Activated naive CD8-positive, alpha-beta T cell treated with anti-CD3 and anti-CD28 coated beads, Interleukin-2, amount 50 U/mL, for 24 hours (primary cell): ENCODE measurements at places on chromosomes 3 and 15.

- no peak overlapping the region for H3K27ac ChIP-seq
- H3K27me3 ChIP-seq, result no peaks in the 10 kb centered on the region
- peaks cover 18% of the 10 kb centered on the region for H3K4me1 ChIP-seq
Measured at GRCh38 chr15:57297163-57297593, 79.1 kb upstream of the CGNL1 start.

DNA sequence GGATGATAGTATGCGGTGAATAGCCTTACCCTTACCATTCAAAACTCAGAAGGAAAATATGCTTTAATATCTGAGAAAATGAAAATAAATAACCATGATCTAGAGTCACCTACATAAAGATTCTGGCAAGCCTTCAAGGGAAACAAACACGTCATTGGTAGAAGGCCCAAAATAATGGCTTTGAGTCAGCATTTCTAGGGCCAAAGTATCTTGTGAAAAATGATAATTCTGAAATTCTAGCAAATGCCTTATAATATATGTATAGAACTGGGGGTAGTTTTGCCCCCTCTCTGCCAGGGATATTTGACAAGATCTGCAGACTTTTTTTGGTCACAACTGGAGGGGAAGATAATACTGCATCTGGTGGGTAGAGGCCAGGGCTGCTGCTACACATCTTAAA, 15.4 kb downstream of the PLSCR1 start:
- H3K36me3 ChIP-seq, result peaks cover 35% of the 10 kb centered on the region
- DNase-seq, result no peak
- H3K4me3 ChIP-seq, result no peak overlapping the region

- H3K27ac ChIP-seq, result no peak overlapping the region
- no peak overlapping the region for H3K4me3 ChIP-seq
- no peaks in the 10 kb centered on the region for H3K36me3 ChIP-seq
- H3K27me3 ChIP-seq, result no peaks in the 10 kb centered on the region
- no peak for DNase-seq
- peaks cover 1% of the 10 kb centered on the region for H3K4me1 ChIP-seq
Measured at GRCh38 chr3:141764465-141764864, 1.3 kb downstream of the GRK7 start.

DNA sequence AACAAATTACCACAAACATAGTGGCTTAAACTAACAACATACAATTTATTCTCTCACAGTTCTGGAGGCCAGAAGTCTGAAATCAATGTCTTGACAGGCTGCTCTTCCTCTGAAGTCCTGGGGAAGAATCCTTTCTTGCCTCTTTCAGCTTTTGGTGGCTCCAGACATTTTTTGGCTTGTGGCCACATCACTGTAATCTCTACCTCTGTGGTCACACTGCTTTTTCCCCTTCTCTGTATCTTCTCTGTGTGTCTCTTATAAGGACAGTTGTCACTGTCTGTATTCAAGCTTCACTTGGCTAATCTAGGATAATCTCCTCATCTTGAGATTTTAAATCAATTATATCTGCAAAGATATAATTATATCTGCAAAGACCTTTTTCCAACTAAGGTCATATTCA, 80.3 kb upstream of the ABHD2 start:
- peaks cover 9% of the 10 kb centered on the region for H3K27me3 ChIP-seq
- no peak overlapping the region for H3K27ac ChIP-seq
- no peaks in the 10 kb centered on the region for H3K4me1 ChIP-seq
- H3K4me3 ChIP-seq, result no peak overlapping the region
- no peaks in the 10 kb centered on the region for H3K36me3 ChIP-seq

DNA sequence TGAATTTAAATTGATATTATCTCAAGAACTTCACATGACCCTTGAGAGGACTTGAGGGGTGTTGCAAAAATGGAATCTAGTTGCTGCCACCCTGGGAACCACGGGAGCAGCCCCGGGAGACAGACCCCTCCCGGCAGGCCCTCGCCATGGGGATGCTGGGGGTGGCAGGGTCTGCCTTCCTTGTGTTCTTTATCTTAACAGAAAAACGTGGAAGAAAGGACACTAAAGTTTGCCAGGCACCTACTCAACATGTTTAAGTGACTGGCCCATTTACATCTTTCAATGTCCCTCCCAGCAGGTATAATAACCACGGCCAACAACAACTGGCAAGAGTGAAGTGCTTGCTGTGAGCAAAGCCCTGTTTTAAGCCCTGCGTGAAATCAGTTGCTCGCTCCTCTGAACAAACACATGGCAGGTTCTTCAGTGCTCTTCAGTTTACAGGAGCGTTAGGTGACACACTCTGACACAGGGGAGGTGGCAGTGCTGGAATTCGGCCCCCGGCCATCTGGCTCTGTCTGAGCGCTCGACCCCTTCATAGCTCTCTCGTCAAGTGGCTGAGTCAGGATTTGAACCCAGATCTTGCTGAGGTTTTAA, 112.5 kb downstream of the ASB7 start:
- DNase-seq, result no peak
- H3K36me3 ChIP-seq, result no peaks in the 10 kb centered on the region
- H3K4me1 ChIP-seq, result no peaks in the 10 kb centered on the region

DNA sequence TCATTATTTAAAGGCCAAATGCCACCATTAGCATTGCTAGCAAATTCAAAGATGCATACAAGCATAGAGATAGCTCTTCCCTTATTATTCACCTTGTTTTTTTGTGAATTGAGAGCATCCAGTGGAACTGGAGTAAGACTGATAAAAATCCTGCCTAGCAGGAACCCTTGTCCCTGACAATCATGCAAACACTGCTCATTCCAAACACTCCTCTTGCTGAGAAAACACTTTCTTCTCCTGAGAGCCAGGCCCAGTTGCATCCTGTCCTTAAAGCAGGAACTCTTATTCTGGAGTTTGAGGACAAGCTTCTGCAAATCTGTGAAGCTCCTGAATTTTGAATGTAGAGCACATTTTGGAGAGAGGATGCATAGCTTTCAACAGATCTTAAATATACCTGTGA, 49.3 kb upstream of the KCNMB2 start:
- DNase-seq, result no peak
- no peaks in the 10 kb centered on the region for H3K36me3 ChIP-seq
- H3K27me3 ChIP-seq, result no peaks in the 10 kb centered on the region
- H3K27ac ChIP-seq, result no peak overlapping the region

- no peak for DNase-seq
- no peak overlapping the region for H3K4me3 ChIP-seq
- no peaks in the 10 kb centered on the region for H3K36me3 ChIP-seq
- H3K4me1 ChIP-seq, result no peaks in the 10 kb centered on the region
- no peak overlapping the region for H3K27ac ChIP-seq
Measured at GRCh38 chr3:152550284-152550683, 281.6 kb downstream of the MBNL1 start.
